ENCODE measurements at places on chromosomes 11 and 22.

GRCh38 chr22:43566561-43567332 lies 154.9 kb downstream of the MPPED1 start:
- DNase-seq, result no peak
- H3K36me3 ChIP-seq, result no peaks in the 10 kb centered on the region
- no peaks in the 10 kb centered on the region for H3K4me1 ChIP-seq
- H3K27ac ChIP-seq, result no peak overlapping the region

DNA sequence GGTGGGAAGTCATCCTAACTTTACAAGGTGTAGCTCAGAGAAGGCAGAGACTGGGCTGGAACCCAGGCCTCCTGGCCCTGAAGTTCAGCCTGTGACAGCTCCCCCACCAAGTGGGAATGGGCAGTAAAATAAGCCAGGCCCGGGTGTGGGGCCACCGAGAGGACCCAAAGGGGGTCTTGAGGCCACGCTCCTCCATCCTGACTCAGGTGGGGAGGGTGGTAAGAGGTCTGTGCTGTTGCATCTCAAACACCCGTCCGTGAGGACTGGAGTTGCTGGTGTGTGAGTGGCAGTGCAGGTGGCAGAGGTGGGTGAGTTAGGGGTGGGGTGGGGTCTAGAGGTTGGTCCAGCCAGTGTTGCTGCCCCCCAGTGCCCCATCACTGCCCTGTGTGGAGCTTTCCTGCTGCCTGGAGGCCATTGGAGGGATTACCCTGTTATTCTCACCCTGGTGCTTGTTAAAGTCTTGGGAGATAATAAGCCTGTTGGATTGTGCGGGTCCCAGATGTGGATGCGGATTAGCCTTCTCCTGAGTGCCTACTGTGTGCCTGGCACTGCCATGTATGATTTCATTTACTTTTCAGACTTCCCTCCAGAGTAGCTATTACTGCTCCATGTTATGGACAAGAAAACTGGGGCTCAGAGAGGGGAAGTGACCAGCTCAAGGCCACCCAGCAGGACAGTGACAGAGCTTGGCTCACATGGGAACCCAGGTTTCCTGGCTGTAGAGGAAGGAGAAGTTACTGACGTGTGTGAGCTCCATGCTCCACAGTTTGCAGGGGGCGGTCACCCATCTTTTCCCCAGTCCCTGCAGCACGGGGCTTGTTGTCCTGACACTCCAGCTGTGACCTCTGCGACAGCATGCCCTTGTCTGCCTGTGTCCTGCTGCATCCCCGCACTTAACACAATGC lies 12.9 kb downstream of the SERPINH1 start:
- no peak for DNase-seq
- peaks cover 4% of the 10 kb centered on the region for H3K4me1 ChIP-seq
- no peak overlapping the region for H3K27ac ChIP-seq

DNA sequence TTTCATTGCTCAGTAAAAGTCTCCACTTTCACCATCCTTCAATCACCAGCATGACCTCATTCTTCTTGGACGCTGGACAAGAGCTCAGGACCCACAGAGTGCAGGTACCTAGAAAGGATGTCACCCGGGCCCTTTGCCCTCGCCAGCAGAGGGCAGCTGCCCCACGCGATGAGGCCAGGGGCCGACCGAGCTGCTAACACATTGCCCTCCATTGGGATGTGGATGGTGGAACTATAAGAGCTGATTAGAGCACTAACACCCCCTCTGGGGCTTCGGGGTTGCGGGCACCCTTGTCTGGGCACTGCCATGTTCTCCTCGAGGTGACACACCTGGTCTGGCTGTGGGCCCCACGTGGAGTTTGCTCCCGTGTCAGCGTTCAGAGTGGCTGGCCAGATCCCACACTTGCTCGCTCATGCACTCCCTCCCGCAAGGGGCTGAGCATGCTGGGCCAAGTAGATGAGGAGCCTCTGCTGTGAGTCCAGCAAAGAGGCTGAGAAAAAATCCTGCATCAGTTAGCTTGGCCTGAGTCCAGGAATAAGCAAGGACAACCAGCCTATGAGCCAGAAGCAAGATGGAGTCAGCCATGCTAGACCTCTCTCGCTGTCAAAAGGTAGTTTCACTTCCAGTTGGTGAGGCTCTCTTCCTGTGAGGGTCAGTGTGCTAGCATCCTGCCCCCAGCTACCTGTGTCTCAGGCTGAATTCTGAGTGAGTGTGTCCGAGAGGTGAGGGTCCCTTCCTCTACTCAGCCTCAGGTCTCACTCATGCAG lies 9.8 kb downstream of the KRTAP5-6 start:
- H3K4me3 ChIP-seq, result no peak overlapping the region
- H3K4me1 ChIP-seq, result peaks cover 14% of the 10 kb centered on the region
- H3K27me3 ChIP-seq, result no peaks in the 10 kb centered on the region
- H3K27ac ChIP-seq, result no peak overlapping the region
- DNase-seq, result no peak

DNA sequence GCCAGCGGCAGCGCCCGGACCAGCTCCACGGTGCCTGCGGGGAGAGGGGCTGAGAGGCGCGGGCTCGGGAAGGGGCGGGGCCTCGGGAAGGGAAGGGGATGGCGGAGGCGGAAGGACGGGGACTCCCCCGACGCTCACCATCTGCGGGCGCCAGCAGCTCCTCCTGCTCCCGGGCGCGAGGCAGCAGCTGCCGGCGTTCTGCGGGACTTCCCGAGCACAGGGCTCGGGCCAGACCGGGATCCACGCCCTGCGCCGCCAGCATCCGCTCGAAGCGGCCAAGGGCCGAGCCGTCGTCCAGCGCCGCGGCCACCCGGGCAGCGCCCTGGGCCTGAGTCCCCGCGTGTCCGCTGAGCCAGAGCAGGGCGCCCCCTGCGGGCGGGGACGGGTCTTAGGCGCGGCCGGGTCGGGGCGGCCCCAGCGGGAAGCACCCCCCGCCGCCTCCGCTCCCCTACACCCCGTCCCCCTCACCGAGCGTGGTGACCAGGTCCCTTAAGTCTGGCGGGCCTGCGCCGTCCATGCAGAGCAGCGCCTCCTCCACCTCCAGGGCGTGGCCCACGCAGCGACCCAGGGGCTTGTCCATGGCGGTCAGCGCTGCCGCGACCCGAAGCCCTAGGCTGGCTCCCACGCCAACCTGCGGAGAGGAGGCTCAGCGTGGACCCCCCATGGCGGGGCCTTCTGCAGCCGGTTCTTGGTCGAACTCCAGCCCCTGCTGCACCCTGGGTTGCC lies 873 bp upstream of the SCO2 start:
- H3K27me3 ChIP-seq, result no peaks in the 10 kb centered on the region
- H3K36me3 ChIP-seq, result peaks cover 25% of the 10 kb centered on the region
- H3K27ac ChIP-seq, result peak overlapping the region; percentile 94
- peaks cover 16% of the 10 kb centered on the region for H3K4me1 ChIP-seq
- no peak for DNase-seq

GRCh38 chr11:128069665-128070064 lies 517.7 kb downstream of the ETS1 start:
- DNase-seq, result no peak
- H3K27me3 ChIP-seq, result no peaks in the 10 kb centered on the region
- no peak overlapping the region for H3K27ac ChIP-seq
- H3K4me1 ChIP-seq, result no peaks in the 10 kb centered on the region
- no peaks in the 10 kb centered on the region for H3K36me3 ChIP-seq

DNA sequence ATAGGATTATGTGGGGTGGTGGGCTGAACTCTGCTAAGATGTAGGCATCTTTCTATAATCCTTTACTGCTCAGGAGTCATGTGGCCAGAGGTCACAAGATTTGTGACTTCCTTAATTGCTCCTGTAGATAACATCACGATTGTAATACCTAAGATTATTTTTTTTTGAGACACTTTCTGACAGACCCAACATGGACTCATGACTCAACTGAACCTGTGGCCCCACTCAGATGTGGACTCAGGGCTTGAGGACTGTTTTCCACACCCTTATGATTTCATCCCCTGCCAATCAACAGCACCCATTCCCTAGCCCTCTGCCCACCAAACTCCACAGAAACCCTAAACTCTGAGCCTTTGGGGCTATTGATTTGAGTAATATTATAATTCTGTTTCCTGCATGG lies 35.6 kb upstream of the MMP7 start:
- H3K27me3 ChIP-seq, result no peaks in the 10 kb centered on the region
- no peaks in the 10 kb centered on the region for H3K36me3 ChIP-seq
- H3K27ac ChIP-seq, result no peak overlapping the region
- DNase-seq, result no peak
- no peak overlapping the region for H3K4me3 ChIP-seq
- H3K4me1 ChIP-seq, result peaks cover 31% of the 10 kb centered on the region

DNA sequence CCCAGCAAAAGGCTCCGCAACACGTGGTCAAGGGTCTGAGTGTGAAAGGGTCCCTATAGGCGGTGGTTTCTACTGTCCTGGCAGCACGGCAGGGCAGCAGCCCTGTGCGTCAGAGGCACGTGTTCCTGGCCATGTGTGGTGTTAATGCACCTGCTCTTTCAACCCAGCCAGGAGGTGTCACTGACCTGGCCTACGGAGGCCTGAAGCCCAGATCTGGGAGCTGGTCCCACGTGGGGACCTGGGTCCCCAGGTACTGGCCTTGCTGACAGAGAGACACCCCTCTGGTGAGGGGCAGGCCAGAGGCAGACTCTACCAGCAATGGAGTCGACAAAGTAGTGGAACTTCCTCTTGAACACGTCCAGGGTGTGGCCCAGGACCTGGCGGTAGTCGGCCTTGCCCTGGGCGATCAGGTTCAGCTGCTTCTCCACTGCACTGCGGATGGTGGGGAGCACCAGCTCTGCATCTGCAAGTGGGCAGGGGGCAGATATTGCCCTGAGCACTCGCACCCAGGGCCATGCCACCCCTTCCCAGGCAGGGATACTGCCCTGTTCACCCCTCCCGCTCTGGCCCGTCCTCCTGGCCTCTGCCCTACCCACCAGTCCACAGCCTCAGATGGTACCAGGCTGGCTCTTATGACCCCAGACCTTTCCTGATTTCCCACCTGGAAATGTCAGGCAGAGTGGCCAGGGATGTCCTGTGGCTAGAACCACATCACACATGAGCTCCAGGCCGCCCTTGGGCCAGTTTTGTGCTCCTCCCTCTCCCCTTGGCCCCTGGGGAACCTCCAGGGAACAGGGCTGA lies 6.8 kb upstream of the PPM1F start:
- DNase-seq, result no peak
- H3K36me3 ChIP-seq, result peaks cover 5% of the 10 kb centered on the region
- H3K4me1 ChIP-seq, result no peaks in the 10 kb centered on the region
- no peak overlapping the region for H3K4me3 ChIP-seq
- no peaks in the 10 kb centered on the region for H3K27me3 ChIP-seq

GRCh38 chr11:62508336-62509058 lies 38.1 kb downstream of the AHNAK start:
- no peaks in the 10 kb centered on the region for H3K4me1 ChIP-seq
- no peak overlapping the region for H3K4me3 ChIP-seq
- H3K36me3 ChIP-seq, result no peaks in the 10 kb centered on the region
